ENCODE measurements at places on chromosomes 7 and 10.

DNA sequence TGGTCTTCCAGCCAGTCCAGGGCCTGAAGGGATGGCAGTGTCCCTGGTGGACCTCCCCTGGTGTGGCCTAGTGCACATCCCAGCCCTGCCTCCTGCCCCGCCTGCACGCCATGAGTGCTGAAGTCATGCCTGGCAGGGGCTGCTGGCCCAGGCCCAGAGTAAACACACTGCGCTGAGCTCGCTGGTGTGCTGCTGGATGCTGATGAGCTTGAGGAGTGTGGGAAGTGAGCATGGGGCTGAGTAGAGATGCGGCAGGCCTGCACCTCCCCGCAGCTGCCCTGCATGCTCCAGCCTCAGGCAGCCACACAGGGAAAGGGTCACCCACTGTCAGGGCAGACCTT, 43.2 kb downstream of the HTRA1 start:
- no peak for DNase-seq

GRCh38 chr10:17736223-17736622, 15.8 kb upstream of the TMEM236 start:
- DNase-seq, result no peak

DNA sequence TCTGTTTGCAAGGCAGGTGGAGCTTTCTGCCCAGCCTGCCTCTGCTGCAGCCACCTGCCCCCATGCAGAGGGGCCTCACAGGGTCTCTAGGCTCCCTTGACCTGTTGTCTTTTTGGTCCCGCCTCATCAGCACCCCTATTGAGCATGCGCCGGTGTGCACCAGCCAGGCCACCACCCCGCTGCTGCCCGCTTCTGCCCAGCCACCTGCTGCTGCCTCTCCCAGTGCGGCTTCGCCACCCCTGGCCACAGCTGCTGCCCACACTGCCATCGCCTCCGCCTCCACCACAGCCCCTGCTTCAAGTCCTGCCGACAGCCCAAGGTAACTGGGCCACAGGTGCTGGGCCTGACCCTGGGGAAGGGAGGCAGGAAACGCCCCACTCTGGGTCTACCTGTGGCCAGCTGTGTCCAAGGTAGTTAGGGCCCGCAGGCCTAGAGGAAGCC, 38.1 kb downstream of the LDB3 start:
- no peak for DNase-seq

GRCh38 chr7:129947701-129948100, 5.1 kb downstream of the UBE2H start:
- DNase-seq, result no peak

- no peak for DNase-seq
Measured at GRCh38 chr7:37759526-37759925, 76.0 kb downstream of the GPR141 start.

DNA sequence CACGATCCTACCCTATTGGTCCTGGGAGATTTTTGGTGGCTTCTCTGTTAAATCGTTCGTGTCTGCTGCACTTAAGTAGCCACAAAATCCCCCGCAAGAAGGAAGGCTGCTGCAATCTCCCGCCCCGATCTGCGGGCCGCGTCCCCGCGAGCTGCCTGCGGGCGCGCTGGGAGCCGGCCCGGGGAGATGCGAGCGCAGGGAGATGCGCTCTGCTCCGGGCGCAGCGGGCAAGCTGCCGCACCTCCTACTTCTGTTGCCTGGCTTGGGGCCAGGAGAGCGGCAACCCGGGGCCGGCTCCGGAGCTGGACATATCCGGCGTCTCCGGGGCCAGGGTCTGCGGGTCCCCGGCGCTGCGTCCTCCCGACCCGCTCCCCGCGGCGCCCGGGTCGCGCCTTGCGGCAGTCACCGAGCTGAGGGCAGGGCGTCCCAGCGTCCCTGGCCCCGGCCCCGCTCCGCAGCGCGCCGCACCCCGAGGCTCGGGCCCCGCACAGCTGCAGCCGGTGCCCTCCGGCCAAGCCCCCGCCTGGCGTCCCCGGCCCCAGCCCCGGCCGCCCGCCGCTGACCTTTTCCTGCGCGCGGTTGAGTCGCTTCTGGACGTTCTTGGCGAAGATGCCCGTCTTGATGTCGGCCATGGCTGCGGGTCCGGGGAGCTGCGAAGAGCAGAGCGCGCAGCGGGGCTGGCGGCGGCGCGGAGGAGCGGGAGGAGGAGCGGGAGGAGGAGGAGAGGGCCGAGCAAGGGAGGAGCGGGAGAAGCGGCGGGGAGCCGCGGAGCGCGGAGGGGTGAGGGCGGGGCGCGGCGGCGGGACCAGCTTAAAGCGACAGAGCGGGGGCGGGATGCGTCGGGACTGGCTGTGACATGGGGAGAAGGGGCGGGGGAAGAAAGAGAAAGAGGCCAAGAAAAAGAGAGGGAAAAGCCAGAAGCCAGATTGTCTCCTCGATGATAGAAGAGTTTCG, at the start of gene AMPH:
TSS of gene AMPH (minus strand) at position 654 of the 954 bp plus-strand sequence. CDS start at position 632, 22 bp downstream.
- DNase-seq, result no peak

- no peak for DNase-seq
Measured at GRCh38 chr10:115084277-115084850, 8.8 kb upstream of the ATRNL1 start.

GRCh38 chr10:97336942-97337831, 2.7 kb upstream of the FRAT2 start:
- DNase-seq, result no peak

- DNase-seq, result no peak
Measured at GRCh38 chr7:92356406-92356805, 90.9 kb upstream of the GATAD1 start.

GRCh38 chr10:3528271-3528670, 256.7 kb downstream of the KLF6 start:
- no peak for DNase-seq

GRCh38 chr10:974785-975074, 13.5 kb upstream of the GTPBP4 start:
- no peak for DNase-seq

DNA sequence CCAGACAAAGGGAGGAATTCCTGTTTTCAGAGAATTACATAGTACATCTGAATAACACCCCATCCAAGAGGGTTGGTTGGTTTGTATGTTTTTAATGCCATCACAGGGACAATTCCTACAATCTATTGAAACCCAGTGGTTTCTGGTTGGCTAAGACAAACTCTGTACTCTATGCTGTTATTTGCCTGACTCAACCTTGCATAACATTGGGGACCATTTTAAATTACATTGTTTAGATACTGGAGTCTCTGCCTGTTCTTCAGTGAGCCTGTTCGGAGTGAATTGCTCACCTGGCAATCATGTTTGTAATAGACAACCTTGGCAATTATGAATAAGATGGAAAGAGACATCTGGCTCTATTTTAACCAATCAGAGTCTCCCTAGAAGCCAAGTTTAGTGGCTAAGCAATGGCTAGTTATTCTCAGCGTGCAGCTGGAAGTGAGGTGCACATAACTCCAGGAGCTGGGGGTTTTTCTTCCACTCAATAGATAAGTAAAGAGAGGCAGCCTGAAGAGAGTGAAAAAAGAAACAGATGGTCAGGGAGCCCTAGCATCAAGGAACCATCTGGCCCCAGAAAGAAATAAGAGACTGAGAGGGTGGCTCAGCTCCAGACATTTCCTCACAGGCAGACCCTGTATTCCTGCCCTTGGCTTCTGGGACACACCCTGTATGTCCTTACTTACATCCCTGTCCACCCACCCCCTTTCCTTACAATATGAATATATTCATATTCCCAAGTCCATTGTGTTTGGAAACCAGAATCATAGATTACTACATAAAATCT, 21.2 kb upstream of the SLC35G1 start:
- DNase-seq, result no peak

DNA sequence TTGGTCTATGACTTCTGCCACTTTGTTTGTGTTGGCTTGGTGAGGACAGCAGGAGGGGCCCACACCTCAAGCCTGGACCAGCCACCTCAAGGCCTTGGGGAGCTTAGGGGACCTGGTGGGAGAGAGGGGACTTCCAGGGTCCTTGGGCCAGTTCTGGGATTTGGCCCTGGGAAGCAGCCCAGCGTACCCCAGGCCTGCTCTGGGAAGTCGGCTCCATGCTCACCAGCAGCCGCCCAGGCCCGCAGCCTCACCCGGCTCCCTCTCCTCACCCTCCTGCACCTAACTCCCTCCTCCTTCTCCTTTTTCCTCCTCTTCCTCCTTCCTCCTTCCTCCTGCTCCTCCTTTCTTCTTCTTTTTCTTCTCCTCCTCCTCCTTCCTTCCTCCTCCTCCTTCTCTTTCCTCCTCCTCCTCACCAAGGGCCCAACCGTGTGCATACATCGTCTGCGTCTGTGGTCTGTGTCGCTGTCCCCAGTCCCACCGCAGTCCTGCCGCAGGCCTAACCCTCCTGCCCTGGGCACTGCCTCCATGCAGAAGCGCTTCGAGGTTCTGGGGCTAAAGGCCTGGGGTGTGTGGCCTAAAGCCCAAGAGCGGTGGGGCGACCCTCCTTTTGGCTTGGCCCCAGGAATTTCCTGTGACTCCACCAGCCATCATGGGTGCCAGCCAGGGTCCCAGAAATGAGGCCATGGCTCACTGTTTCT, 5.3 kb downstream of the EN2 start:
- DNase-seq, result no peak

- no peak for DNase-seq
Measured at GRCh38 chr7:95391761-95392160, 4.4 kb downstream of the PON3 start.

DNA sequence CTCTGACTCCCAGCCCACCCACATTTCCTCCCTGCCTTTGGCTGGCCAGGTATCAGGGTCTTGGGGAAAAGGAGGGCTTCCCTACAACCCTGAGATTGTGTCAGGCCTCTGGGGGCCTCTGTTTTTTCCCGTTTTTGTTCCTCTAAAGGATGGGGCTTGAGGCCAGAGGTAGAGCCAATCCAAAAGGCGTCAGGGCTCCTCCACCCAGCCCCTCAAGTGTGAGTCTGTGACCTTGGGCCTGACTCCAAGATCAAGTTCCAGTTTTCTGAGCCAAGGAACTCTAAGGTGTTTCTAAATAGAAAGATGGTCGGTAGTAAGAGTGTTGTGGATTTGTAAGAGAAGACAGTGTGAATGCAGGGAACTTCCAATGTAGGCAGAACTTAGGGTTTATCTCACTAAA, 6.6 kb downstream of the EEPD1 start:
- DNase-seq, result no peak

GRCh38 chr10:74223755-74224529, 72.9 kb downstream of the ADK start:
- DNase-seq, result no peak

DNA sequence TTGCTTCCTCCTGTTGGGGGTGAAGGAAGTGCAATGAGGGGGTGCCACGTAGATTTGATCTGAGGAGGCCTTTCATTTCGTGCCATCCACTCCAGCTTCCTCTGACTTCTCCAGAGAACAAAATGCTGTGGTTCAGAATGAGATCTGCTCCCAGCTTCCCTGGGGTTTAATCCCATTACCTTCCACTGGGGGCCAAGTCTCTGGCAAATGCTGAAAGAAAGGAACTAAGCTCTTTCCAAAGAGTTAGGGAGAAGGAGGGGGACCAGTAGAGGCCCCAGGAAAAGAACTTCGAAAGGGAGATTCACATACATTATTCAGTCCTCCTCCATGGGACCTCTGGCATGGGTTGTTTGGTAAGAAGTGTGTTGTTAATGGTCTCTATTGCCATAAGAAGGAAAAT, 727.0 kb downstream of the TYW1 start:
- no peak for DNase-seq

DNA sequence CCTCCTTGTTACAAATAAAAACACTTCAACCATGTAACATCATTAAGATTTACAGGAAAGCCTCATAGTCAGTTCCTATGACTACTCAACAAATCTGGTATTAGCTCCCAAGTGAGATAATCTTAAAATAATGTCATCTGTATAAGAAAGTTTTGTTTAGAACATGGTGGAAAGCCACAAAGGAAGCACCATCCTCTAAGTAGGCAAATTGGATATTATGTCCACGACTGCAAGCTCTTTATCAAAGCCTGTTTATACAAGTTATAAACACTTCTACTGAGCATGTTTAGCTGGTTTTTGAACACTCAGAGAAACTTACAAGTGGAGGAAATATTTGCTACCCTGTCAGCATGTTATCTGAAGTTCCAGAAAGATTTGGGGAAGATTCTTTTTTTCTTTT, 349.8 kb downstream of the ARL4A start:
- no peak for DNase-seq

- no peak for DNase-seq
Measured at GRCh38 chr7:131517218-131517923, 39.1 kb downstream of the PODXL start.

Measured in NCI-H2107 (cell line).